ENCODE measurements at places on chromosomes 16 and 17.

DNA sequence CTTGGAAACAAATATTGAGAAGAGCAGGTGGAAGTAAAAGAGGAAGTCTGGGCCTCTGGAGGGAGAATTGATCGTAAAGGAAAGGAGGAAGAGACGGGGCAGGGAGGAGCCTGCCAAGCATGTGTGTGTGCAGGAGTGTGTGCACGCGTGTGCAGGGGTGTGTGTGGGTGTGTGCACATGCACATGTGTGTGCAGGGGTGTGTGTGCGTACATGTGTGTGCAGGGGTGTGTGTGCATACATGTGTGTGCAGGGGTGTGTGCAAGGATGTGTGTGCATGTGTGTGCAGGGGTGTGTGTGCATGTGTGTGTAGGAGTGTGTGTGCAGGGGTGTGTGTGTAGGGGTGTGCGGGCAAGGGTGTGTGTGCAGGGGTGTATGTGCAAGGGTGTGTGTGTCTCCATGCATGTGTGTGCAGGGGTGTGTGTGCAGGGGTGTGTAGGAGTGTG, 10.0 kb downstream of the CEP295NL start:
- DNase-seq = no peak

DNA sequence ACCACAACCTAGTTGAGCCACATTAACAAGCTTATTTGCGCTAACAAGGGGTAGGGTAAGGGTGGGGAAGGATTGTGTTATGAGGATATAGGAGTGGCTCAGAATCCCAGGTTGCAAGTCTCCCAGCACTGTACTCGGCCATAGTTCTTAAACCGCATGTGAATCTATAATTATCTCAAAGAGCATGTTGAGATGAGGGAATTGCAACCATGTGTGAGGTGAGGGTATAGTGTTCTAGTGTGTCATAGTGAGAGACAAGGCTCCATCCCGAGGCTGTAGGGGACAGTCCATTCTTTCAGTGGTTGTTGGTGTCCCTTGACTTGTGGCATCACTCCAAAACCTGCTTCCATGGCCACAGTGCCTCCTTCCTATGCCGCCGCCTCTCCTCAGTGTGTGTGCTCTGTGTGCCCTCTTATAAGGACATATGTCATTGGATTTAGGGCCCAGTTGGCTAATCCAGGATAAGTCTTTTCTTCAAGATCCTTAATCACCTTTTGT, 22.7 kb upstream of the ATP5MC1 start:
- no peak for DNase-seq

DNA sequence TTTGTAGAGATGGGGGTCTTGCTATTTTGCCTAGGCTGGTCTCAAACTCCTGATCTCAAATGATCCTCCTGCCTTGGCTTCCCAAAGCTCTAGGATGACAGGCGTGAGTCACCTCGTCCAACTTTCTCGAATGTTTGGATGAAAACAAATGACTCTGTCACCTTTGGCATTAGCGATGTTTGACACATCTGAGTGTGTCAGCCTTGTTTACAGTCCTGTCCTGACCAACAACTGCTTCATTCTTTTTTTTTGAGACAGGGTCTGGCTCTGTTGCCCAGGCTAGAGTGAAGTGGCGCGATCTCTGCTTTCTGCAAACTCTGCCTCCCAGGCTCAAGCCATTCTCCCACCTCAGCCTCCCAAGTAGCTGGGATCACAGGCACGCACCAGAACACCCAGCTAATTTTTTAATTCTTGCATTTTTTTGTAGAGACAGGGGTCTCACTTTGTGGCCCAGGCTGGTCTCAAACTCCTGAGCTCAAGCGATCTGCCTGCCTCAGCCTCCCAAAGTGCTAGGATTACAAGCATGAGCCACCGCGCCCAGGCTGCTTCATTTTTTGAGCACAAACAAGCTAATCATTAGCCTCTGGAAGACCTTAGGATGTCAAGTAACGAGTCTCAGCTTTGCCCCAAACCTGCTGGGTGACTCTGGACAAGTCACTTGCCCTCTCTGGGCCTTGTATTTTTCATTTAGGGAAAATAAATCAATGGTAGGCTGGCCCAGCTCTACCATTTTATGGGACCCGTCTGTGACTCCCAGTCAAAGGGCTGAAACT, 7.4 kb downstream of the MYH11 start:
- no peak for DNase-seq

DNA sequence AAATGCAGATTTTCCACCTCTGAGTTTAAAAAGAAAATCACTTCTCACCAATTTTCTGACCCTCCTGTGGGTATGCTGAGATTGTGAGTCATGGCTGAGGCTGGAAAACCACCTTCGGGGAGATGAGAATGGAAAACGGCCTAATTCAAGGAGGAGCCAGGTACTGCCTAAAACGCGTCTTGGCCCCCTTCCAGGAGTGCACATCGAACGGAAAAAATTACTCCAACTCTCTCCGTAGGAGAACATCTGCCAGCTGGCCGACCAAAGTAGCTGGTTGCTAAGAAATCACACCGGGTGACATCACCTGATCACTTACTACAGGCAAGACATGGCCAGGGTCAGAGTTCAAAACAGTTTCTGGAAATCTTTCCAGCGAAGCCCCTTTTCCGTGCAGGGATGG, 107.6 kb downstream of the ZNF423 start:
- no peak for DNase-seq

DNA sequence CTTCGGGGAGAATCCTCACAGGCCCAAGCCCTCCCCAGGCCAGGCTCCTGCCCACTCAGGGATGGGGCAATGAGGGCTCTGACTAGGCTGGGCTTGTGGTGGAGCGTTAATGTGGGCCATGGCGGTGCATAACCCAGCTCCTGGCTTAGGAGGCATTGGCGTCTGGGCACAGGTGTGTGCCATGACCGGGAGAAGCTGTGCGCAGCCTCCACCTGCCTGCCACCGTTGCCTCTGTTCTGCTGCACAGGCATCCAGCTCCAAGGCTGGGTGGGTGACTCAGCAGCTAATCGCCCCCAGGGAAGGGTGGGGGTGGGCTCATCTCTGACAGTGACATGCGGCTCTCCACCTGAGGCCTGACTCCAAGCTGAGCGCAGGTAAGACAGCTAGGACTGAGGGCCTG, 3.5 kb upstream of the ARHGAP27 start:
- DNase-seq = no peak

- DNase-seq = no peak
Observed at GRCh38 chr16:21526923-21527807, 72.2 kb upstream of the METTL9 start.

DNA sequence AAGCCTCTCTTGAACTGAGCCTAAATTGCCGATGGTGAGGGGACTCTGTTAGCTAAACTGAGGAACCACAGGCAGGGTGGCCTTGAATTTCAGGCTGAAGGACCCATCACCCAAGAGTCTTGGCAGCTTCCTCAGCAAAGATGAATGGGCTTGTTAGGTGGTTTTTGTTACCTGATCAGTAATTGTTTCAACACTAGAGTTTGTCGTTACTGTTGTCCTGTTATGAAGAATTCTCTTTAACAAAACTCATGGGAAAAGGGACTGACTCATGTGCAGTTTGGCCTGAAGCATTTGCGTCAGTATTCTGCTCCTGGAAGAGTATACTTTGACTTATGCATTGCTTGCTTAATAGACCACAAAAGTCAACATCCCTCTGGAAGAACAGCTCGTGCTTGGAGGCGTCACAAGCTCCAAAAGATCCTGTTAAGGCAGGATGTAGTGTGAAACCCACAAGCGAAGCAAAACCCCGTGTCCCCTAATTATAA, 206.0 kb downstream of the IRX3 start:
- DNase-seq = no peak

- no peak for DNase-seq
Observed at GRCh38 chr17:31517524-31517923, 126.0 kb downstream of the RAB11FIP4 start.

DNA sequence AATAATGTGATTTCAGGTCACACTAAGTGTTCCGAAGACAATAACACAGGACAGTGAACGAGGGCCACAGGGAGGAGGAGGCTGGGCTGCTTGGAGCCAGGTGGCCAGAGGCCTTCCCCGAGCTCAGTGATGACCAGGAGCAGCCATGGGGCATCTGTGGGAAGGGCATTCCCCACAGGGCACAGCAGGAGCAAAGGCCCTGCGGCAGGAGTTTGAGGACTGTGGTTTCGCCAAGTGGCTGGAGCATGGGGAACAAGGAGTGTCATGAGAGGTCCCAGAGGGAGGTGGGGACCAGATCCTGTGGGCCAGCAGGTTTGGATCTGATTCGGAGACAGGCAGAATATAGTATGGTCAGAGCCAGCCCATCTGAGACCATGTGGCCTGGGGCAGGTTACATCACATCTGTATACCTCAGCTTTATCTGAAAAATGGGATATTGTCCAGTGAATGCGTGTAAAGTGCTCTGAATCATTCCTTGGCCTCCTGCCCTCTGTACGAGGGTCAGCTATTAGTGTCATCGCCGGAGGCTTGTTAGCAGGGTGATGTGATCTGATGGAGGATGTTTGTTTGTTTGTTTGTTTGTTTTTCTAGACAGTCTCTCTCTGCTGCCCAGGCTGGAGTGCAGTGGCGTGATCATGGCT, 176.8 kb downstream of the KATNIP start:
- no peak for DNase-seq

DNA sequence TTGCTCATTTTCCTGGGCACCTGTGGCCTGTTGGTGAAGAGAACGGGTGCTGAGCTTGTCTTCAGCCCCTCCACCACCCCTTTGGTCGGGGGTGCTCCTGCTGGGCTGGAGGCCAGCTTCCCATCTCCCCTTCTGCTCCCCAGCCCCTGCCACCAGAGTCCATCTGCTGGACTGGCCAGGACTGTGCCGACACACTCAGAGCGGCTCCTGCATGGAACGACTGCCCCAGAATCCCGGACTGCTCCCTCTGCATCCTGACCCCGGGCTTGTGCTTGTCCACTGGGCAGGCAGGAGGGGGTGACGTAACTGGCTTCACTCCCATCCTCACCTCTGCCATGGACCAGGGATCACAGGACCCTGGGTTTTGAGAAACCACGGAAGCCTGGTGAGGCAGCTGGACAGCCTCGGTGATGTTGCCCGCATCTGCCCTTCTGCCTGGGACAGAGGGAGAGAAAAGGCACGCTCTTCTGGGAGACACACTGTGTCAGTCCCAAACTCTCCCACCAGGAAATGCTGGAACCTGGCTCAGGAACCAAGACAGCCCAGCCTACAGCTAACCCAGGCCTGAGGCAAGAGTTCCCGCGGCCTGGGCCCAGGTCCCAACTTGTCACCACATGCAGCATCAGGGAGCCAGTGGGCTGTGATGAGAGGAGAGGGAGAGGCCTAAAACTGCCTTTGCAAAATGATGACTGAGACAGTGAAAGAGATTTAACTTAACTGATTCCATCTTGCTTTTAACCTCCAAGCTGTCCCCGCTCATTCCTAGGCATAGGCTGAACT, 16.1 kb upstream of the GSDMA start:
- DNase-seq = no peak

DNA sequence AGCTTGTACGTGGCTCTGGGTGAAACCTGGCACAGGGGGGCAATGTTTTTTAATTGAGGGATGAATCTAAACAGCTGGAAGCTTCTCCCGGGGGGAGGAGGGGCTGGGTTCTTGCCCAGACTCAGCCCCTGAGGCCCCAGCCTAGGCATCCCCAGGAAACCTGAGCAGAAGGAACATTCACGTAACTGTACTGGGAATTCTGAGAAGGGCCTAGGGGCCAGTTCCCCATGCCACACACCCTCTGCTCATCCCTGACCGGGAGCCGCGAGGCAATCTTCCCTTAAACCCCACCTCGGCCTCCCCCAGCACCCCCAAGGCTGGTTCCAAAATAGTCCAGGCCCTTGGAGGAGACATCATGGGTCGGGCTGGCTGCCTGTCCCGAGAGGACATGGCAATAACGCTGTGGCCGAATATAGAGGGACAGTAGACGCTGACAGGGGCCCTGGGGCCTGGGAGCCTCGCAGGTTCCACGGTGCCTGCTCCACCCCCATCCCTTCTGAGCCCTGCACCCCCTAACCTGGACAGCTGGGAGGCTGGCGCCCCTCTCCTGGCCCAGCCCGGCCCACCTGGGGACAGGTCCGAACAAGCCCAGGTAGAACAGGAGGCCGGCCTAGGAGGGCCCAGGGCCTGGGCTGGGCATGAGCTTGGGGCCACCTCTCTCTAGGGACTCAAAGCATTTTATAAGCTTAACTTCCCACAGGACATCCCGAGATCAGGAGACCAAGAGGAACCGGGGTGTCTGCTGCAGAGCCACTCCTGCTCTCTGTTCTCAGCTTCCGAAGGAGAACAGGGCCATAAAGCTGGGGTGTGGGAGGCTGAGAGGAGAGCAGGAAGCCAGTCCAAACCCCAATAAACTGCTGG, 83.2 kb upstream of the TOB1 start:
- no peak for DNase-seq

- no peak for DNase-seq
Observed at GRCh38 chr16:49474741-49475140, 101.1 kb downstream of the C16orf78 start.

DNA sequence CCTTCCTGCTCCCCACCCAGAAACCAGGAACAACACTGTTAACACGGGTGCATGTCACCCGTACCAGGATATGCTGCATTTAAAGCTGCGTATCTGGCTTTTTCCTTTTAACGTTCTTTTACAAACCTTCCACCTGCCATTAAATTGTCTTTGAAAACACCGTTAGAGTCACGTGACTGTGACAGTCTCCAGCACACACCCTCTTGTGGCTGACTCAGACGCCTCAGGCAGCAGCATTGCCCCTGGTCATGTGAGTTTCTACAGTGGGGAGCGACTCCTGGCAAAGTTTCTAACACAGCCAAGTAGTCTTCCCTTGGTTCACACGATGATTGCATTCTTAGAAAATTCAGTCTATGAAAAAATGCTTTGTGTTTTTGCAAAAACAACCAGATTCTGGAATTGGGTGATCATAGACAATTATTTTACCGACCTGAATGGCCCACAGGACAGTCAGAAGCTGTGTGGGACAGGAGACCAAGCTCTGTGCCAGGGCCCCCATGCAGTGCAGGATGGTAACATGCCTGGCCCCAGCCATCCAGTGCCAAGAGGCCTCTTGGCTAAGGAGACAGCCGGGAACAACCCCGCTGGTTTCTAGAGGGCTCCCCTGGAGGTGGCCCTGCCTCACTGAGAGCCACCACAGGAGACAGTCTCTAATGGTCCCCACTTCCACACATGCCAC, 199.1 kb downstream of the KATNIP start:
- DNase-seq = no peak

DNA sequence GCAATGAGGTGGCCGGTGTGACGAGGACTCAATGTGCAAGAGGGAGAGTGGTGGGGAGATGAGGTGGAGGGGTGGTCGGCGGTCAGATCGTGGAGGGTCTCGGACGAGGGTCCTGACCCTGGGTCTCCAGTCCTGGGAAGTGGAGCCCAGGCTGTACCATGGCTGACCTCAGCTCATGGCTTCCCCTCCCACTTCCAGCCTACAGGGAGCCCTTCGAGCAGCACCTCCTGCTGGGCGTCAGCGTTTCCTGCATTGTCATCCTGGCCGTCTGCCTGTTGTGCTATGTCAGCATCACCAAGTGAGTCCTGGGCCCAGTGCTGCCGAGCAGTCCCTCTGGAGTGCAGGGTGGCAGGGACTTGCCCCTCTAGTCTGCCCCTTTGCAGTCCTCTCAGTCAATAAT, 41.8 kb downstream of the IL4R start:
- no peak for DNase-seq

GRCh38 chr17:80468781-80469493, 7.5 kb downstream of the NPTX1 start:
- DNase-seq = no peak

GRCh38 chr16:85750146-85750826, 610 bp downstream of the C16orf74 start:
- no peak for DNase-seq

- no peak for DNase-seq
Observed at GRCh38 chr17:31462261-31462660, 70.8 kb downstream of the RAB11FIP4 start.
